ENCODE measurements at places on chromosomes 2 and 18. TPM values are rescaled to one million over a fixed set of nuclear protein-coding genes. Genes with fewer than 3 reads are reported as not detected.

Gene ARHGEF4
- total RNA-seq: 3.6 TPM

Gene UGT1A4
- not detected for total RNA-seq

Gene FTCDNL1
- 5.0 TPM for total RNA-seq

Gene CPO
- total RNA-seq: not detected

Gene RAB17
- total RNA-seq: not detected

Gene CCDC68
- 9.0 TPM for total RNA-seq

Gene FBXO48
- total RNA-seq: 0.88 TPM

Gene CPLX4
- total RNA-seq: not detected

Gene ZBTB7C
- 0.36 TPM for total RNA-seq

Gene SERPINB4
- not detected for total RNA-seq

DNA sequence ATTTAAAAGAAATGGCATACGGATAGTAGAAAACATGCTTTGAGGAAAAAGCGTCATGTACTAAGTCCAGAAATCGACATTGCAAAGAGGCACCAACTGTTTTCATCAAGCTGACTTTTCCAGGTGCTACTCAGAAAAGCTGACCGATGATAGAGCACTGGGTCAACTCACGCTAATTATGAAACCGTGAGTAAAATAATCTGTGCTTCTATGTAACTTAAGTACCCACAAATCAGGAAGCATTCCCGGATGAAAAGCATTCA is 353 bp upstream of the NUP35 start:
- DNase-seq: no peak

DNA sequence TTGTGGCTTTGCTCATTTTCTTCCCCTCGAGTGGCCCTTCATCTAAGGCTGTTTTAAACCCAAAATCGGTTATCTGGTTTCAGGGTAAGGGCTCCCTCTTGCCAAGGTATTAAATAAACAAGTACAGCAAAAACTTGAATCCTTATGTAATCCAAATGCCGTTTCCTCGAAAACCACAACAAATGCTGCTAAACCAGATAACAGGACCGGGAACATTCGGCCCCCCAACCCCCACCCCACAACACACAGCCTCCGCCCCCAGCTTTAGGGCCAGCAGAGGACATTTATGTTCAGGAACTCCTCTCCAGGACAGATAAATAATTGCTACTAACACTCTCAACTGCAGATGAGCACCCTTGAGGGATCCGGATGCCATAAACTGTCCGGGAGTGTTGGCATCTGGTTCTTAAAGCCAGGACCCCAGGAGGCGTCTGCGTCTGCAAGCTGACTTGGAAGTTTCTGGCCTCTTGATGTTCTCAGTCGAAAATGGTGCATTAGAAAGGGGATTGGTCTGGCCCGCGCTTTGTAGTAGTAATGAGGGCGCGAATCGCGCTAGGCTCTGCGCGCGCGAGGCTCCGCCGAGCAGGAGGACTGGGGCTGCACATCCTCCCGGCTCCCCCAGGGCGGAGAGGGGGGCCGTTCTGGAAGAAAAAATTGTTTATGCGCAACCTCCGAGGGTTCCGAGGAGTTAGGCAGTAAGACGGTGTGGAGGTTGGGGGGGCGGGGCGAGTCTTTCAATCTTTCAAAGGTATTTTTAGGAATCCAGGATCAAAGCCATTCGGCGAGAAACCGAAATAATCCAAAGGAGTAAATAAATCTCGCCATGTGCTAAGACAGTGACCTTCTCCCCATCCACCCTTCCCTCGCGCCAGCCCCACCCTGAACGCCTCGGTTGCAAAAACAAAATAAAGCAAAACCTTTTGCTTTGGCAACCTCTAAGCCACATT is 3.9 kb upstream of the ID2 start:
- peak; percentile 96 for DNase-seq

- peak; percentile 85 for DNase-seq
Measured at GRCh38 chr2:207121784-207122183, 44.0 kb downstream of the KLF7 start.

GRCh38 chr2:207823865-207824264 is 54.2 kb upstream of the FZD5 start:
- DNase-seq: no peak

GRCh38 chr18:45463451-45463850 is 151.8 kb upstream of the SLC14A2 start:
- no peak for DNase-seq

GRCh38 chr18:75365837-75366236 is 61.7 kb downstream of the SMIM21 start:
- DNase-seq: no peak

DNA sequence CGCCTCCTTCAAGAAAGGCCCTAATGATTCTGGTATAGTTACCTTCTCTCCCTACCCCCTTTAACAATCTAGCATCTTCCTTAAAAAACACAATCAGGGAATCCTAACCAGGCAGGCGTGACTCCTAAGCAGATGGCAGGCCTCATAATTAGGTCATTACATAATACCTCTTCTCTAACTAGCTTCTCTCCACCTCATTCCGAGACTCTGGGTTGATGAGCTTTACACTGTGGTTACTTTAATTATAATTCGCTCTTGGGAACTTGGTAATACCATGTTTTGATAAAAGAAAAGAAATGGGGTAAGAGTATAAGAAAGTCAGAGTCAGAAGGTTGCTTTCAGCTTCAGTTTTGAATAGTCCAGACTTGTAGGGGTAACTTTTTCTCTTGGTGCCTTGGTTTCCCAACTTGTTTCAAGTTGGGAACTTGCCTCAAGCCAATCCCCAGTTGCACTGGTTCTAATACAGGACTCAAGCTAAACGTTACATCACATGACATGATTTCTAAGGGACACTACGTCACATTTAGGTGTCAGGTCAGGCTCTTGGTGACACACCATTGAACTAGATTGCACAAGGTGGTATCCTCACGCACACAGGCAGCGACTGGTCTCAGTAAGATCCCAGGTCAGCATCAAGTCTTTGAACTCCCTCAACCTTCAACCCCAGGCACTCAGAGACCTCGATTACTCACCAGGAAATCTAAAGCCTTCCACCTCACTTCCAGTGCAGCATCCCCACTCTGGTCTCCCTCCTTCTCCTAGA is 59.2 kb downstream of the AAK1 start:
- DNase-seq: no peak

- no peak for DNase-seq
Measured at GRCh38 chr18:23178661-23179081, 43.4 kb downstream of the CABLES1 start.

- no peak for DNase-seq
Measured at GRCh38 chr2:97936199-97936598, 59.5 kb downstream of the TMEM131 start.

- no peak for DNase-seq
Measured at GRCh38 chr2:197208841-197209240, 101.7 kb downstream of the ANKRD44 start.

Data from osteoblast (primary cell).